ENCODE measurements at places on chromosomes 4 and X.

- DNase-seq = no peak
Measured at GRCh38 chr4:147950841-147951240, 219.0 kb downstream of the ARHGAP10 start.

DNA sequence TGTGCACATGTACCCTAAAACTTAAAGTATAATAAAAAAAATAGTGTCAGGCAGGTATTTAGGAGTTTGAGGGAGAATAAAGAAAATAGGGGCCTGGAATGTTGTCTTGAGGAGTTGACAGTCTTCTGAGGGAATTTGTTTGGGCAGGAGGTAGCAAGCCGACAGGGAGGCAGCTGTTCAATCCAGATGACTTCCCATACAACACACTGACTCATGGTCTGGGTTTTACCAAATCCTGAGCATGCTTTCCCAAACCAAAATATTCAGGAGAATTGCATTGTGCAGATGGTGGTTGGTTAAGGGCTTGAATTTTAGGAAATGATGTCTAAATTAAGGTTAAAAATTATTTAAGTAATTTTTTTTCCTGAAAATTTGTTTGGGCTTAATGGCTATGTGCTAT is 430.0 kb downstream of the INPP4B start:
- no peak for DNase-seq

- DNase-seq = no peak
Measured at GRCh38 chr4:32988165-32988811, 2268.1 kb downstream of the PCDH7 start.

GRCh38 chrX:20451929-20452328 is 185.2 kb upstream of the RPS6KA3 start:
- no peak for DNase-seq

- DNase-seq = no peak
Measured at GRCh38 chr4:110484029-110484428, 8.1 kb downstream of the ENPEP start.

GRCh38 chrX:39955625-39956024 is 142.1 kb downstream of the BCOR start:
- no peak for DNase-seq

DNA sequence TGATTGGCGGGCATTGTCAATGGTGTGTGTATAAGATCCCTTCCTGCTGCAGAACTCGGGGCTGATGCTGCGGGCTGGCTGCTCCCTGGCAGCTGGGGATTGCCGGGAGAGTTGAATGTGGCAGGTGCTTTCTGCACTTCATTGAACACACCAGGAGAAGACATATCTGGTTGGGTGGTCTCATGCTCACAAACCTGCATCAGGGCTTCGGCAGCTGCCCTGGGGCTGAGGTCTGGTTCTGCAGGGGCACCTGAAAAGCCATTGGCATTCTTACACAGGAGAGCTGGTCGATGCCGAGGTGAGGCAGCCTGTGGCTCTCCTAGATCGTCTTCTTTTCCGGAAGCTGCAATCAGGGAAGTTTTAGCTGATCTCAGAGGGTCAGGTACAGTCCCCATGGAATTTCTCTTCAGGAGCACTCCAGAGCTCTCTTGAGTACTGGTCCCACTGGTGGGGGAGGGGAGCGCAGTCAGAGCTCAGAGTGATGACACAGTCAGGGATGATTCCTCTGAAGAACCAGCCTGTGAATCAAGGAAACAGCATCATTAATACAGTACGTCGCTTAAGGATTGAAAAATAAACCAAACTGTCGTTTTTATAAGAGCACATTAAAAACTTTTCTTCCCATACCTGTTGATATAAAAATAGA is 57.8 kb downstream of the GPRIN3 start:
- no peak for DNase-seq

DNA sequence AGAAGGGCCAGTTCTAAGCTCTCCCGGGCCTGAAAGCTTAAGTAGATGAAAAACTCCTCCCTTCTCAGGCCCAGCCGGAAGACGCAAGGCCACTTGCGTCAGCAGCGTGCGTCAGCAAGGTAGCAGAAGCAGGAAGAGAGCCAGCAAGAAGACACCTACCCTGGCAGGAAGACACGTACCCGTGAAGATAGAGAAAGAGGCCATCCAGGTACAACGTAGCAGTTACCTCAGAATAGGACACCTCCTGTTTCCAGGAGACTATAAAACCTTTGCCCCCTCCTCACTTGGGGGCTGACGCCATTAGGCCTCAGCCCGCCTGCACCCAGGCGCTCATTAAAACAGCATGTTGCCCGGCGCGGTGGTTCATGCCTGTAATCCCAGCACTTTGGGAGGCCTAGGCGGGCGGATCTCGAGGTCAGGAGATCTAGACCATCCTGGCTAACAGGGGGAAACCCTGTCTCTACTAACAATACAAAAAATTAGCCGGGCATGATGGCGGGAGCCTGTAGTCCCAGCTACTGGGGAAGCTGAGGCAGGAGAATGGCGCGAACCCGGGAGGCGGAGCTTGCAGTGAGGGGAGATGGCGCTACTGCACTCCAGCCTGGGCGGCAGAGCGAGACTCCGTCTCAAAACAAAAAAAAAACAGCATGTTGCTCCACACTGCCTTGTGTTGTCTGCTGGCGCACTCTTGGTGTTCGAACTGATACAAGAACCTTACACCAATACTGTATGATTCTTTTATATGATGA is 242.7 kb upstream of the NWD2 start:
- DNase-seq = no peak

- peak; percentile 15 for DNase-seq
Measured at GRCh38 chrX:37424000-37424429, 74.9 kb downstream of the PRRG1 start.

- no peak for DNase-seq
Measured at GRCh38 chrX:40872351-40872750, 137.0 kb upstream of the MED14 start.

DNA sequence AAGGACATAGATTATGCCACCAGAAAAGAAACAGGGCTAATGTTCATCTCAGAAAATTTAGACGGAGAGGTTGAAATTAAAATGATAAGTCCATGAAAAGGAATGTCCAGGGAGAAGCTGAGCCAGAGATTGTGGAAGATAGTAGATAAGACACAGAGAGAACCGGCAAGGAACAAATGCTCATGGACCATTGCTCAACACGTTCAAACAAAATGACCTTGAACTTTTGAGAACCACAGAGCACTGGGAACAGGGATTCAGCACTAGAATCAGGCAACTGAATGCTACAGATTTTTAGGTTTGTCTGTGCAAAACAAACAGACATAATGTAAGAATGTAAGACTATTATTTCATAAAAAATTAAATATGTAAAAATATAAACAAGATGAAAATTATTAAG is 206.3 kb downstream of the PDGFC start:
- DNase-seq = no peak

DNA sequence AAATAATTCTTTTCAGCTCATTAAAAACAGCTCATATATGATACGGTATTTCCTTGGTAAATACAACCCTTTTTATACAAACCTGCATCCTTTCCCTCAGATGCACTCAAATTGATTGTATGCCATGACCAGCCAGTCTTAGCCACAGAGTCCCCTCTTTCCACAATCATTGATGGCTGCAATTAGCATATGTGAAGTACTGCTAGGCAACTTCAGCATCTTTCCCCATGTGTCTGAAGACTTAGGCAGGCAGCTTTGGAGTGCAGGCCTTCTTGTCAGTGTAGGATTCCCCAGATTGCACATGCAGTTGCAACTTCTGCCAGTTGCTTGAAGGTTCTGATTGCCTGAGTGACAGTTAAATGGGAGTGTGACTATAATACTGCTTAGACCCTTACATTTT is 15.6 kb upstream of the MBNL3 start:
- no peak for DNase-seq

DNA sequence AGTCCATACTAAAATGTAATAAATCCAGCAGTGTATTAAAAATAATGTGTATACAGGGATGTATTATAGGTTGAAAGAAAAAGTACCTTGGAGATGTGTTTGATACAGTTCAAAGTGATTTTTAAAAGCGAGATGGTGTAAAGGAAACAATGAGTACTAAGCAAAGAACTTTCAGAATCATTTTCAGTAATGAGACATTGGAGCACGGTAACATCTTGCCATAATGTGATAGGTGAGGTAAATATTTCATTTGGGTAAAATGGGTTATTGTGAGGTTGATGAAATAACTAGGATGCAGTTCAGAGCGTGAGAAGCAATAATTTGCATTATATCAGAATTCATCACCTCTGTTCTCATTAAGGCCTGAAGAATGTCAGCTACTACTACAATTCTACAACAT is 25.9 kb downstream of the EIF2S3 start:
- no peak for DNase-seq

DNA sequence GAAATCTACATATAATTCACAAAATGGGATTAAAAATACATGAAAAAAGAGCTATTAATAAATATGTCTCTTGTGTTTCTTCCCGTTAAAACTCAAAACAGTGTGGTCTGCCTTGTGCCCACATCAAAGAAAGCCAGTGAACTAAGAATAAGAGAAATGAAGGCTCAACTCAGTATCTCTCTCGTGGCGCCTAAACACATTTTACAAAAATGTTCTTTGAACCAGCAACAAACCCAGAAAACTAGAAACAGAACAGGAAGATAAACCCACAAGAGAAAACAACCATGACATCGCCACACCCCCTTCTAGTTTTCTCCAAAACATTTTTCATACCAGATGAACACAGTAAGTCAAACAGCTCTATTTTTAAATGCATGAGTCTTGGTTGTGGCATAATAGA is 130.1 kb downstream of the DCHS2 start:
- no peak for DNase-seq

DNA sequence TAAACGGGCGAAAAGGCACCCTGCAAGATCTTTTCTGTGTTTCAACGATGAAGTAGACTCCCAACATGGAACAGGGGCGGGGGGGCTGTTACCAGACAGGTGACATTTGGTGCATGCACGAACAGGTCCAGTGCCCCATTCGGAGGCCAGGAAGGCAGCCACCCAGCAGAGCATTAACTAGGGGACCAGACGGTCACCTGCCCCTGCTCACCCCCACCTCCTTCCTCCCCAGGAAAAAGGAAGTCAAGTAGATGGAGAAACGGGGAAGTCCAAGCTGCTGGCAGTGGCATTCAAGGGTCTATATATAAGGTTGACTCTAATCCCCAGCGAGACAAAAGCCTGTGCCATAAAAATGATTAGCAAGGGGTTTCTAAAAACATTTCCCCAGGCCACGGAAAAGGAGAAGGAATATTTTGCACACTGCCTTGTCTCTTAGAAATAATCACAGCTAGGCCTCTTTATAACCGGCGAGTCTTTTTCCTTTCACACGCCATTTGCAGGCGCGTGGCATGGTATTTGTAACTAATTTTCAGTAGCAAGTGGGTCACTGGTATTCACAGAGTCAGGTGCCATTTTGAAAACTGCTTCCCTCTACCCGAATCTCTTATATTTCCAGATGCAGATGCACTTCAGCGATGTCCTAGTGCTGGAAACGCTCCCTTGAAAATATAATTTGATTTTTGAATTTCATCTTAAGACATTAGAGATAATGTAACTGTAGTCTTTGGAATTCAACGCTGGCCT is 1.2 kb upstream of the TMSB4X start:
- no peak for DNase-seq

- no peak for DNase-seq
Measured at GRCh38 chr4:143282211-143282707, 54.4 kb upstream of the GAB1 start.

GRCh38 chr4:125434136-125434535 is 119.4 kb downstream of the FAT4 start:
- DNase-seq = peak; percentile 11

- DNase-seq = no peak
Measured at GRCh38 chrX:103201041-103201440, 13.9 kb upstream of the BEX4 start.

DNA sequence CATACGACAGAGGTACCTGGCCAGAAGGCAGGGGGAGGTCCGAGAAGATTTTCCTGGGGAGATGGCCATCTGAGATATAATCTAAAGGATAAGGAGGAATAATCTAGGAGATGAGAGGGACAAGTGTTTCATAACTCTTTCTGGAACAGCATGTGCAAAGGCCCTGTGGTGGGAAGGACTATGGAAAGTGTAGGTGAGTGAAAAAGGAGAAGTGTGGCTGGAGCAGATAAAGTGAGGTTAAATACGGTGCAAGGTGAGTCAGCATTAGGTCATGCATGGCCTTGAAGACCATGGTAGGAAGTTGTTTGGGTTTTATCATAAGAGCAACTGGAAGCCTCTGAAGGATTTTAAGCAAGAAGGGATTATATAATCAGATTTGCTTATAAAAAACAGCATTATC is 34.6 kb upstream of the MTM1 start:
- DNase-seq = no peak

GRCh38 chr4:62460329-62460728 is 1260.2 kb downstream of the ADGRL3 start:
- no peak for DNase-seq

DNA sequence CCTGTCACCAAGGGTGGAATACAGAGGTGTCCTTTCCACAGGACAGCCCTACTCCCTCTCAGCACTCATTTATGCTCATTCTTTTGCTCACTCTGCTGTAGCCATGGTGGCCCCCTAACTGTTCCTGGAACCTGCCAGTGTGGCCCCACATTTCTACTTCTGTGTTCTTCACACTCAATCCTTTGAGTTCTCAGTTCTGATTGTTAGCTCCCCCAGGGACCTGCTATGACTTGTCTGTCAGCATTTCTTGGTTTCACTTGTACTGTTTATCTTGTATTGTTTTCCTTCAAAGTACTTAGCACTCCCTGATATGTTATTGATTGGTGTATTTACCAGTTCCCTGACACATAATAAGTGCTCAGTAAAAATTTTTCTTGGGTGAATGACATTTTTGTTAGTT is 14.9 kb downstream of the VBP1 start:
- DNase-seq = no peak

- no peak for DNase-seq
Measured at GRCh38 chr4:1294891-1295290, 5.2 kb downstream of the MAEA start.

GRCh38 chr4:85784348-85784747 is 309.4 kb downstream of the ARHGAP24 start:
- DNase-seq = no peak

GRCh38 chr4:61049018-61049417 is 151.1 kb upstream of the ADGRL3 start:
- no peak for DNase-seq

Measured in non-pigmented ciliary epithelial cell (primary cell).